Stomach (tissue), 19 donors: ENCODE measurements at places on chromosomes 5 and 9. TPM values are rescaled to one million over a fixed set of nuclear protein-coding genes. Genes with fewer than 3 reads are reported as not detected.

The LCN10 gene
- 18.4 TPM for polyA plus RNA-seq

The SARDH gene
- polyA plus RNA-seq, result 2.6 TPM

The PCDHGA4 gene
- polyA plus RNA-seq, result not detected

The FAM221B gene
- polyA plus RNA-seq, result 0.10 TPM

The INSL4 gene
- polyA plus RNA-seq, result not detected

The TMEM215 gene
- polyA plus RNA-seq, result not detected

The PCDHGB6 gene
- polyA plus RNA-seq, result 0.31 TPM

The TMEM174 gene
- not detected for polyA plus RNA-seq

The CER1 gene
- polyA plus RNA-seq, result not detected

The STPG3 gene
- polyA plus RNA-seq, result not detected

The MCIDAS gene
- polyA plus RNA-seq, result 0.62 TPM

The STARD4 gene
- polyA plus RNA-seq, result 8.9 TPM

The TAF1L gene
- polyA plus RNA-seq, result not detected

The IL13 gene
- not detected for polyA plus RNA-seq

The CARD19 gene
- polyA plus RNA-seq, result 32.9 TPM

The DPYSL3 gene
- polyA plus RNA-seq, result 26.3 TPM

The C9orf153 gene
- polyA plus RNA-seq, result not detected

The TXN gene
- 473 TPM for polyA plus RNA-seq

The FBP2 gene
- 22.0 TPM for polyA plus RNA-seq

The ZNF354C gene
- 1.1 TPM for polyA plus RNA-seq

The ITGA2 gene
- 3.7 TPM for polyA plus RNA-seq

The NR2F1-AS1 gene
- 12.7 TPM for polyA plus RNA-seq

The SEMA6A gene
- 1.4 TPM for polyA plus RNA-seq

The LPAR1 gene
- polyA plus RNA-seq, result 7.4 TPM

The PCDHA10 gene
- not detected for polyA plus RNA-seq

The DMRTA1 gene
- polyA plus RNA-seq, result 1.7 TPM

The TMOD1 gene
- polyA plus RNA-seq, result 4.9 TPM

The TBC1D2 gene
- polyA plus RNA-seq, result 7.8 TPM

The DMRT3 gene
- not detected for polyA plus RNA-seq

The BAAT gene
- polyA plus RNA-seq, result not detected

The SLC36A3 gene
- not detected for polyA plus RNA-seq

The BARHL1 gene
- not detected for polyA plus RNA-seq

The NTNG2 gene
- polyA plus RNA-seq, result 0.20 TPM

The PLPP7 gene
- 1.6 TPM for polyA plus RNA-seq

The CDX1 gene
- polyA plus RNA-seq, result 0.31 TPM

The CCNJL gene
- polyA plus RNA-seq, result 4.5 TPM

The GRXCR2 gene
- polyA plus RNA-seq, result not detected

The MTX3 gene
- 5.0 TPM for polyA plus RNA-seq
